ENCODE measurements at places on chromosomes 5 and 9.

GRCh38 chr9:72909428-72909827 is 43.4 kb downstream of the ALDH1A1 start:
- DNase-seq = no peak

- no peak for DNase-seq
Measured at GRCh38 chr9:136944212-136944518, 373 bp downstream of the FBXW5 start.

- DNase-seq = no peak
Measured at GRCh38 chr5:121006217-121006616, 542.1 kb downstream of the PRR16 start.

GRCh38 chr5:133895979-133896845 is 72.2 kb downstream of the C5orf15 start:
- DNase-seq = no peak

- no peak for DNase-seq
Measured at GRCh38 chr5:136222580-136223235, 29.7 kb upstream of the SMIM32 start.

DNA sequence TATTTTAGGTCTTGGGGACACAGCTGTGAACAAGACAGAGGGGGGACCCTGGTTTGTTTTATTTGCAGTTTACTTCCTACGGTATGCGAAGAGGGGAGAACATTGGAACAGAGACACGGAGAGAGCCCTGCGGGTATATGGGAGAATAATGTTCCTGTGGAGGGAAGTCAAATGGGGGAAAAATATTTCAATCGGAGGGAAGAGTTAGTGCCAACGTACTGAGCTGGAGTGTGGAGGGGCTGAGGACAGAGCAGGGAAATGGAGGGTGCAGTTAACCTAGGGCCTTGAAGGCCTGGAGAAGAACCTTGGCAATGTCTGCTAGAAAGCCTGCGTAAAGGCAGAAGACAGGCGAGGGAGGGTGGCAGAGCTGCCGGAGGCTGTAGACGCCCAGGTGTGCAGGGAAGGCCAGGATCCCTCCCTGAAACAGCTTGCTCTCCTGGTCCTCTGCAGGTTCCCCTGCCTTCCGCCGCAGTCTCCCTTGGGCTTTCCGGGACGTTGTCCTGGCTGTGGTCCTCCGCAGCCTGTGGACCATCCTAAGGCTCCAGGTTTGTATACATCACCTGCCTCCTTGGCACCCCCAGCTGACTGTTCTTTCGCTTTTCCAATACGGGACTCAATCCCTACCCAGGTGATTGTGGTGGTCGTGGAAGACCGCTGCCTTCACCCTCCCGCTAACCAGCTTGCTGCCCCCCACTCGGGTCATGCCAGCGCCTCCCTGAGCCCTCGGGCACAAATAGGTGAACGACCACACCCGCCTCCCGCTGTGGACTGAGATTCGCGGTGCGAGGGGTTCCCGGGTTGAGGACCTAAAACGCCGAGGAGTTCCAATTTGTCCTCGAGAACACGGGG is 1.9 kb upstream of the RACK1 start:
- no peak for DNase-seq

DNA sequence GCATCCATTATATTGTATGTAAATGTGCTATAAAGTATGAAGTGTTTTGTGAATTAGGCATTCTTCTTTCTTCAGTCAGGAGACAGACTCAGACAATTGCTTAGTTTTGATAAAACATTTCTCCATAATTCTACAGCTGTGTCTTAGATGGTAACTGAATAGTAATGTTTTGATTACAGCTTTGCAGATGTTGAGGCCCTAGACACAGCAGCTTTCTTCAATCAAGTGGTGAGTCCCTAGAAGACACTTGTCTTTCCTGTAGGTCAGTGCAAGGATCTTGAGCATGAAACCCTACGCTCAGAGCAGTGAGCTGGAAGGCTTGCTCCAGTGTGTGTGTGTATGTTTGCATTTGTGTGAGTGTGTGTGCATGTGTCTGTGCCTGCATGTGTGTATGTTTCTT is 46.8 kb upstream of the CD180 start:
- DNase-seq = no peak

- no peak for DNase-seq
Measured at GRCh38 chr9:82677086-82677485, 385.9 kb downstream of the RASEF start.

DNA sequence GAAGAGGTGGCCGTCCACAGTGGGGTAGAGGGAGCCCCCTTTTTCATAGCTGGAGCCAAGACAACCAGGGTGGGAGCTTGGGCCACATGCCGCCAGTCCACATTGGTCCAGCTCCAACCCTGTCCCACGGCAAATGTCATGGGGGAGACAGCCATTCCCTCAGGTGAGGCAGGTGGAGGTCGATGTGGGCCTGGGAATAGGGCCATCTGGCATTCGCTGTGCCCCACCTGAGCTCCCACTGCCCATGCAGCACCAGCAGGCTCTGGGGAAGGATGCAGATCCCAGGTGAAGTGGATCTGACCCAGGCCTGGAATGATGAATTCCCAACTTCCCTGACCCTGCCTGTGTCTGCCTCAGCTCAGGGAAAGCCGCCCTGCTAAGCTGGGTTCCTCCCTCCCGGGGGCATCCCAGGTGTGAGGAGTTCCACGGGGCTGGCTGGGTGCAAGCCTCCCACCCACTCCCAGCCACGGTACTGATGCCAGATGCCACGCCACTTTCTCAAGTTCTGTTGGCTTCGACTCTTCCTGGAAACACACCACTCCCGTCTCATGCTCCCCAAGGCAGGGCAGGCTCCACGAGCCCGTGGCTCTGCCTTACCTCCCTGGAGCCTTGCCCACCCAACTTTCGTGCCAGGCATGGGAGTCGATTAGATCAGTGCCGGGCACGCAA is 25.2 kb upstream of the FCN2 start:
- DNase-seq = no peak

- DNase-seq = no peak
Measured at GRCh38 chr5:8908055-8908683, 637.7 kb downstream of the SEMA5A start.
